ENCODE measurements at places on chromosomes 3 and 15.
A peak's percentile ranks its signal among the peaks of the same experiment; 100 is the strongest.

DNA sequence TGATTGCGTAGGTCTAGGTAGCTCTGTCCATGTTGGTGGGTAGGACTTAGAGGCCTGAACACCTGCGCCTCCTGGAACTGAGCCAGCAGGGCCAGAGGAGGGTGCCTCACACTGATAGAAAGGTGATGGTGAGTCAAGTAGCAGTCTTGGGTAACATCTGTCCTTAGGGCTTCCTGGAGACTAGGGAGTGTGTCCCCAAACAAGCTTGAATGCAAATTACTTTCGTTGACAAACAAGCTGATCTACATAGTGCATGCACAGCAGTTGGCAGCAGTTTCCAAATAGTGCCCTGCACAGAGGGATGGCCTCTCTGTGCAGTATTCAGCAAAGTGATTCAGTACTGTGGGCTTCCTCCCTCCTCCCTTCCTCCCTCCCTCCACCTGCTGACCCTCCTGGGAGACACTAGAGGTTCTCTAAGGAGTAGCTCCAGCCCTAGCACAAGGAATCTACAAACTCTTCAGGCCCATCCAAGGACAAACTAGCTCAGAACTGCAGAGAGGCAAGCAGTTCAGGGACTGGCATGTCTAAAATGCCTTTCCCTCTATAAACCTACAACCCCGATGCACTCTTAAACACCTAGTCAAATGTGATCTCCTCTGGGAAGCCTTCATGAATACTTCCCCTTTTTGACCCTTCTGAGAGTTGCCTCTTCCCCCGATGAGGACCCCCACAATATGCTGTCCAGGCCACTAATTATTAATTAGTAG is 61.0 kb downstream of the TLE3 start:
- ATAC-seq = no peak

- no peak for ATAC-seq
Measured at GRCh38 chr3:56835650-56836227, 34.0 kb upstream of the ARHGEF3 start.

- peak; percentile 74 for ATAC-seq
Measured at GRCh38 chr15:69893863-69894262, 203.9 kb downstream of the TLE3 start.

DNA sequence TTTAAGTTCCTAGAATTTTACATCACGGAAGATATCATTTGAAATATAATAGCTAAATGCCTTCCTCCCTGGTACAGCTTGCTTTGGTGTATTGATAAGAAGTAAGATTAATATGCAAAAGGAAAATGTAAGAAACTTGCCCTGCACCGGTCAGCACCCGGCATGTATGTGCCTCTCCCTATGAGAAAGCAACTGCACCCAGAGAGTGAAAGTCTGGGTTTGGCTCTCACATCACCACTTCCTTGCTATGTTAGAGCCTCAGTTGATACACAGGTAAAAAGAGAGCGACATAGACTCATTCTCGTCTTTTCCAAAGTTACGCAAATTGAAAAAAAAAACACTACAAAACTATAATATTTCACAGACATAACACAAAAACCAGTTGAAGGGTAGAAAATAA is 96.7 kb downstream of the FOXP1 start:
- no peak for ATAC-seq

DNA sequence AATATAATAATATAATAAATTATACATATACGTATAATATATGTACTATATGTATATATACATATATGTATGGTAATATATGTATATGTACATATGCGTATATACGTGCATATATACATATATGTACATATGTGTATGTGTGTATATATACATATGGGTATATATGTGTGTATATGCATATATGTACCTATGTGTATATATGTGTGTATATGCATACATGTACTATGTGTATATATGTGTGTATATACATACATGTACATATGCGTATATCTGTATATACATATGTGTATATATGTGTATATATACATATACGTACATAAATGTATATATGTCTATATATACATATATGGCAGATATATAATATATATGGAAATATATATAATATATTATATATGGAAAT is 74.8 kb upstream of the ST3GAL6 start:
- no peak for ATAC-seq

- no peak for ATAC-seq
Measured at GRCh38 chr15:77292969-77293558, 126.8 kb downstream of the PEAK1 start.

DNA sequence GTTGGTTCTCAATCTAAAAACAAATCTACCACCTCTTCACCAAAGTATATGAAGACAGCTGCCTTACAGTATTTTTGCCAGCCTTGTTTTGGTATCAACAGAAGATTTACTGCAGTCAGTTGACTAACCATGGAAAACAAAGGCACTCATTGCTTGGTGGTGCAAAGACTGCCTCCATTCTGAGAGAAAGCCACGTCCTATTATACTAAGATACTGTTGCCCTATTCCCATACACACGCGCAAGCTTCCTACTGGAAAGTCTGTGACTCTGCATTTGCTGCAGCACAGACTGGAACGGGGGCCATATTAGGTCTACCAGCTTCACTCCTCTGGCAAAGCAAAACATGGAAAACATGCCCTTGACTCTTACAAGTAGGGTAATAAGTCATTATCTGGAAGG is 18.0 kb downstream of the MTMR10 start:
- ATAC-seq = no peak

DNA sequence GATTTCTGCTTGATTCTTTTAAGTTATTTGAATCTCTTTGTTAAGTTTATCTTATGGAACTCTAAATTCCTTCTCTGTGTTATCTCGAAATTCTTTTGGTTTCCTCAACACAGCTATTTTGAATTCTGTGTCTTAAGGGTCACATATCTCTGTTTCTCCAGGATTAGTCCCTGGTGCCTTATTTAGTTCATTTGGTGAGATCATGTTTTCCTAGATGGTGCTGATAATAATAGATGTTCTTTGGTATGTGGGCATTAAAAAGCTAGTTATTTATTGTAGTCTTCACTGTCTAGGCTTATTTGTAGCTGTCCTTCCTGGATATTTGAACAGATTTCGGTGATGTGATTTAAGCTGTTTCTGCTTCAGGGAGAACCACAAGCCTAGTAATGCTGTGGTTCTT is 615.6 kb upstream of the NECTIN3 start:
- no peak for ATAC-seq

- ATAC-seq = no peak
Measured at GRCh38 chr3:54600441-54601204, 327.2 kb downstream of the LRTM1 start.

GRCh38 chr3:184602372-184603150 is 41.0 kb downstream of the EPHB3 start:
- ATAC-seq = peak; percentile 18

DNA sequence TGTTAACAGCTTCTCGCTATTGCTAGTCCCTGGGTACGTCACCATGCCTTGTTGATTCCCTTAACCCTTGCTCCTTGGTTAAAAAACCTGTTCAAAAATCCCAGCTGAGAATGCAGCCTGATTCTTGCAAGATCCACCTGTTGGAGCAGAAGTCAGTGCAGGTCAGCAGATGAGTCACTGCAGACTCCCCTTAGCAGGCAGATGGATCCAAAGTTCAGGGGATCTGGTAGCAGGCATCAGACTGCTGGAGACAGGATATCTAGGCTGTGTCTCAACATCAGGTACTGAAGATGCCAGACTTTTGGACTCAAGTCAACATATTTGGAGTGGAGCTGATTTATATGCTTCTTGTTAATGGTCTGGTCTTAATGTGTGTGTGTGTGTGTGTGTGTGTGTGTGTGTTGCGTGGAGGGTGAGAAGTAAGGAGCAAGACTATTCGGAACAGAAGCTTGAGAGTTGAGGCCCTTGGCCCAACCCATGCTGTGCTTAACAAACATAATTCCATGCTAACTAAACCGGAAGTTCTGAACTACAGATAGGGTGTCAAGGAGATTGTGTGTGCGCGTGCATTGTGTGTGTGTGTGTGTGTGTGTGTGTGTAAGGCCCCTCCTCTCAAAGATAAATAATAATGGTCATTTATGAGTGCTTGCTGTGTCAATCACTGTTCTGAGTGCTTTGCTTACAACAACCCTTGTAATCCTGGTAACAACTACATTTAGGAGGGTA is 1.0 kb upstream of the C3orf52 start:
- peak; percentile 8 for ATAC-seq

GRCh38 chr3:144821583-144821982 is 850.0 kb downstream of the DIPK2A start:
- ATAC-seq = no peak

GRCh38 chr15:71191296-71191695 is 76.0 kb downstream of the THSD4 start:
- no peak for ATAC-seq

DNA sequence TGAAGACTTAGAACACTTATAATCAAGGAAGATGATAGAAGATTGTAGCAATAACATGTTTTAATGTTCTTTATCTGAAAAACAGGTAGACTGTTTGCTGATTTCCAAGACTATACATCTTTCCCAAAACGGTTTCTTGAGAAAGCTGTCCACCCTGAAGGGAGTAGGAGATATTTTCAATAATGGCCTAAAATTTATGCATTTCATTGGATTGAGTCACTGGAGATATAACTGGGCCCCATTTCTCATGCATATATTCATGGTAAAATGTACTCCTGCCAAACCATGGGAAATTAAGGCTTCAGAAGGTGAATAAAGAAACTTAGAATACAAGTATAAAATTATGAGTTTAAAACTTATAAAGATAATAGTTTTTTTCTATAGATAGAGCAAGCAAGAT is 143.9 kb downstream of the LSAMP start:
- no peak for ATAC-seq

DNA sequence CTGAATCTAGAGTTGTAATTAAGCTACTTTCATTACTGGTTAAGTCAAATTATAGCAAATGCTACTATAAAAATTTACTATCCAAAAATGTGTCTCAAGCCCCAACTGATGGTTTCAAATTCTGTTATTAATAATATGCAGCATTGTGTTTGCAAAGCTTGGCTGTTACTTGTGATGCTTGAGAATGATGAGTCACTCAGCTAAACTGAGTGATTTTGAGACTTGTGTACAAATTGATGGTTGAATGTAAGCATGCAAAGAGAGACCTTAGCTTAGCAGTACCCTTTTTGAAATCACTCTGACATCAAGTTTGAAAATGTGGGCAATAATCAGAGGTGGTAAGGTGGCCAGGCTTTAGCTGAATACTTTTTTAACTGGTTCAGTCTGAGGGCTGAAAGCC is 27.6 kb downstream of the OPA1 start:
- peak; percentile 74 for ATAC-seq

DNA sequence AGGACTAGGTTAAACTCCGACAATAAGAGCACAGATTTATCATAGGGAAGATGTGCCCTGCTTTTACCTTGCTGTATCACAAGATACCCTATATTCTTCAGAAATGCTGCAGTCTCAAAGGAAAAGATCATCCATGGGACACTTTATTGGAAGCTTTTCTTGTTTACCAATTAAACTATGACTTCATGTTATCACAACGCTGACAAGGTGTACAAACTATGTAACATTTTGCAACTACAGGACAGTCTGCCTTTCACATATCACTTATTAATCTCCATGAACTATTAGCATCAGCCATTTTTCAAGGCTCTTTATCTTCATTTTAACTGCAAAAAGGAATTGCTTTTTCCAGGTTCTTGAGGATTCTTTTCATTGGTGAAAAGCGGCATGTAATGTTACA is 34.0 kb downstream of the CBLB start:
- no peak for ATAC-seq

DNA sequence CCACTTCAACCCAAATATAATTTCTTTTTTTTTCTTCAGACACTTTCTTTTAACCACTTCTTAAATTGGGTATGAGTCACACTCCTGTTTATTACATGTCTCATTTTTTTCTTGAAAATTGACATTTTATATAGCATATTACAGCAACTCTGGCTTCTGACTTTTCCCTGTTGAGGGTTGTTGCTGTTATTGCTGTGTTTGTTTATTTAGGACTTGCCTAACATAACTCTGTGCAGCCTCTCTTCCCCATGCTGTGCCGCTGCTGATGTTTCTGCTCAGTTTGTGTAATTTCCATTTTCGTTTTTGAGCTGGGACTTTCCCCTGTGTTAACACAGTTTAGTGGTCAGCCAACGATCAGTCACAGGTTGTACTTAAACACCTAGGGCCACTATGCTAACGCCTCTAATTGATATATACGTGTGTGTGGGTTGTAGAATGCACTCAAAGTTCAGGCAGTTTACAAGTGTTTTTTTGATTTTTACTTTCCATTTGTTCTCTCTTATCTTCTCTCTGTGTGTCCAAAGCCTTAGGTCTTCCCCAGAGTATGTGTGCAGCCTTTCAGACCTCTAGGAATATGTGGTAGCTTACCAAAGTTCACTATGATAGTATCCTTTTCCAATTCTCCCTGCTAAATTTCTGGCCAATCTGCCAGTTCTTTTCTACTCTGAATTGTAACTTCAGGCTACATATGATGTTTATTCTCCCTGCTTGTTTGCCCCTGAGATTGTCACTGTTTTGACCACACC is 337.2 kb downstream of the ZBTB20 start:
- no peak for ATAC-seq

DNA sequence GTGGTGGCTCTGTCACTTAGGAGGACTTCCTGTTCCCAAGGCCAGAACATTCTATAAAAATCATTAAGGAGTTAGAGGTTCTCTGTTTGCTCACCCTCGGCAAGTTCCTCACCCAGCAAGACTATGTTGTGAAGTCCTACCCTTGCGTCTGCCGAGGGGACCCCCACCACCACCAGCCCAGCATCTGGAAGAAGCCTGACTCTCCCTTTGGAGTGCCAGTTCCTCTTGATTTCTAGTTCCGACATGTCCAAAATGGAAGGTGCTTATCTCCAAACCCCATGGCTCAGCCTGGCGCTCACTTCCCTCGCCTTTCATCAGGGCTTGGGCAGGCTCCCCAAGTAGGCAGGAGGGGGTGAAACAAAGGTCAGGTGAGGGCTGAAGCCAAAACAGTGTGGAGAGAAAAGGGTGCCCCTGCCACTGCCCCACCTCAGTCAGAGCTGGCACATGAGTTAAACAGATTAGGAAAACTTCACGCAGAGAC is 41.0 kb downstream of the BHLHE40 start:
- no peak for ATAC-seq

DNA sequence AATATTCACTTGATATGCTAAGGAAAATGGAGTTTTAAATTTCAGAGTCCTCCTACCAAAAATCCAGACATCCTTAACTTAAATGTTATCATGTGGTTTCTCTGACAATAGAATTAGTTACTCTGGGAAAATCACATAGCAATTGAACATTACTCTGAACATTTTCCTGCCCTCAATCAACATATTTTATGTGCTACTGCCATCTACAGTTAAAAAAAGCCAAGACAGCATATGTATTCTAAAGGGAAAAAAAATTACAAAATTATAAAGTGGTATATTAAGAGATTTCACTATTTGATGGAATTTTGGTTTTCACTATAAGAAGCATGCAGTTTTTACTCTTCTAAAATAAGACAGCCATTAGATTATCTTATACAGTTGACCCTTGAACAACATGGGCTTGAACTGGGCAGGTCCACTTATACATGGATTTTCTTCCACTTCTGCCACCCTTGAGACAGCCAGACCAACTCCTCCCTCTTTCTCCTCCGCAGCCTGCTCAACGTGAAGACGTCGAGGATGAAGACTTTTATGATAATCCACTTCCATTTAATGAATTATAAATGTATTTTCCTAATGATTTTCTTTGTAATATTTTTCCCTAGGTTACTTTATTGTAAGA is 122.3 kb downstream of the ATP1B3 start:
- peak; percentile 65 for ATAC-seq
